Lower lobe of right lung (tissue), 2 donors: ENCODE measurements at places on chromosomes 5 and 9. TPM values are rescaled to one million over a fixed set of nuclear protein-coding genes. Genes with fewer than 3 reads are reported as not detected.

The LCN1 gene
- total RNA-seq: not detected

The MBLAC2 gene
- total RNA-seq: 5.9 TPM

The PCDHB11 gene
- total RNA-seq: 2.7 TPM

The SYK gene
- total RNA-seq: 88.9 TPM

The EFNA5 gene
- total RNA-seq: 10.2 TPM

DNA sequence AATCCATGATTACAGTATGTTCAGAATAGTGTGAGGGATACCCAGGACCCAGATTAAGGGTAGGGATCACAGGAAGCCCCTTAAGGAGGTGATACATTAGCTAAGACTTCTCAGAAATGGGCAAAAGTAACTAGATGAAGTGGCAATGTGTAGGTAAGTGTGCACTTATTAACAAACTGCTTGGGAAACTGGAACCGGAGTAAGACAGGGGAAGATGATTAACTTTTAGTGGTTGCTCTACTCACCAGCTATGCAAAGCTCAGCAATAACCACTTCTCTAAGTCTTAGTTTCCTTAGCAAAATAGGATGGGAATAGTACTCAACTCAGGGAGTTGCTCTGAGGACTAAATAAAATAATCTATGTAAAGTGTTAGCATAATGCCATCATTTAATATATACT is 182.2 kb downstream of the MCTP1 start:
- no peaks in the 10 kb centered on the region for H3K36me3 ChIP-seq
- no peak overlapping the region for H3K27ac ChIP-seq
- DNase-seq: no peak
- no peak overlapping the region for H3K4me3 ChIP-seq
- H3K27me3 ChIP-seq: no peaks in the 10 kb centered on the region
